Stimulated activated CD4-positive, alpha-beta T cell treated with anti-CD3 and anti-CD28 coated beads, Interleukin-1b, Interleukin-23, amount 100 ng/mL, for 1 hour (primary cell): ENCODE measurements at places on chromosomes 4 and X.

GRCh38 chr4:80255329-80256095 is 11.0 kb upstream of the FGF5 start:
- DNase-seq, result no peak

GRCh38 chr4:81472281-81473182 is 825 bp upstream of the RASGEF1B start:
- DNase-seq, result no peak

DNA sequence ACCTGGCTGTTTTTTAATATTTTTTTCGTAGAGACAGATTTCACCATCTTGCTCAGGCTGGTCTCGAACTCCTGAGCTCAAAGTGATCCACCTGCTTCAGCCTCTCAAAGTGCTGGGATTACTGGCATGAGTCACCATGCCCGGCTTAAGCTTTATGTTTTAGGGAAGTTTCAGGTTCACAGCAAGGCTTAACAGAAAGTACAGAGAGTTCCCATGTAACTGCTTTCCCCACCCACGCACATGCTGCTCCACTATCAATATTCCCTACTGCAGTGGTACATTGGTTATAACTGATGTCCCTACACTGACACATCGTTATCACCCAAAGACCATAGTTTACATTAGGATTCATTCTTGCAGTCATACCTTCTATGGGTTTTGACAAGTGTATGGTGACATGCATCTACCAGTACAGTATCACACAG is 62.7 kb downstream of the PRPS1 start:
- no peak for DNase-seq

- DNase-seq, result no peak
These were observed 721.0 kb upstream of the NDST4 start for GRCh38 chr4:115834441-115834840.

- no peak for DNase-seq
These were observed 205.0 kb downstream of the PABPC4L start for GRCh38 chr4:133996431-133997121.

- DNase-seq, result no peak
These were observed 159.6 kb upstream of the RBPJ start for GRCh38 chr4:26161030-26161824.

- DNase-seq, result no peak
These were observed 102.8 kb downstream of the GLUD2 start for GRCh38 chrX:121150217-121150616.

DNA sequence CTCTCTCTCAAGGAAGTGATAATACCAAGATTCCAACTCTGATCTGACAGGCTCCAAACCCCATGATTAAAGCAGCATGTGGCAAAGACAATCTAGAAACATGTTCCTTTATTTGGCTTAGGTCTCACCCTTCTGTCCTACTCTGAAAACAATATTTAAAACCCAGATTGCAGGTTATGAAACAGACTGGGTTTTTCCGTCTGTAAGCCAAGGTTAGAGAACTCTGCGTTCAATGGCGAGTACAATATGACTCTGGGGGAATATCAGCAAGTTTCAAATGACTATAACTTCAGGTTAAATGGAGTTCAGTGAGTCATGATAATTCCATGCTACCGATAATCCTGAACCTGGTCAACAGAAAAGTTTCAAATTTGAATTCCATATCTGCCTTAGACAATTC is 50.8 kb downstream of the ANAPC10 start:
- no peak for DNase-seq

DNA sequence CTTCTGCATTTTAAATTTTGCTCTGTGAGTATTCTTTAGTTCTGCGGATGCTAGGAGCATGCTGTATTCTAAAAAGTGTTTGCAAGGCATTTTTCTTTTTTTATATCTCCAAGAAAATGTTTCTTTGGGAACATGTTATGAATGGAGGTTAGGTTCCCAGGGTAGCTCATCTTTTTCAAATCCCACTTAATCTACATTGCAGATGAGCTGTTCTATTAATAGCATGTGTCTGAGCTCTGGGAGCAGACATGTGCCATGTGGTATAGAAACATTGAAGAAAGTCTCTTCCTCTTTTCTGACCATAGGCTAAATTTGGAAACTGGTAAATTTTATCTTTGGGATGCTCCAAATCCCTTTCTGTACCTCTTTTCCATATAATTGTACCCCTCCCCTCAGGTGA is 23.2 kb downstream of the DIAPH2 start:
- no peak for DNase-seq

DNA sequence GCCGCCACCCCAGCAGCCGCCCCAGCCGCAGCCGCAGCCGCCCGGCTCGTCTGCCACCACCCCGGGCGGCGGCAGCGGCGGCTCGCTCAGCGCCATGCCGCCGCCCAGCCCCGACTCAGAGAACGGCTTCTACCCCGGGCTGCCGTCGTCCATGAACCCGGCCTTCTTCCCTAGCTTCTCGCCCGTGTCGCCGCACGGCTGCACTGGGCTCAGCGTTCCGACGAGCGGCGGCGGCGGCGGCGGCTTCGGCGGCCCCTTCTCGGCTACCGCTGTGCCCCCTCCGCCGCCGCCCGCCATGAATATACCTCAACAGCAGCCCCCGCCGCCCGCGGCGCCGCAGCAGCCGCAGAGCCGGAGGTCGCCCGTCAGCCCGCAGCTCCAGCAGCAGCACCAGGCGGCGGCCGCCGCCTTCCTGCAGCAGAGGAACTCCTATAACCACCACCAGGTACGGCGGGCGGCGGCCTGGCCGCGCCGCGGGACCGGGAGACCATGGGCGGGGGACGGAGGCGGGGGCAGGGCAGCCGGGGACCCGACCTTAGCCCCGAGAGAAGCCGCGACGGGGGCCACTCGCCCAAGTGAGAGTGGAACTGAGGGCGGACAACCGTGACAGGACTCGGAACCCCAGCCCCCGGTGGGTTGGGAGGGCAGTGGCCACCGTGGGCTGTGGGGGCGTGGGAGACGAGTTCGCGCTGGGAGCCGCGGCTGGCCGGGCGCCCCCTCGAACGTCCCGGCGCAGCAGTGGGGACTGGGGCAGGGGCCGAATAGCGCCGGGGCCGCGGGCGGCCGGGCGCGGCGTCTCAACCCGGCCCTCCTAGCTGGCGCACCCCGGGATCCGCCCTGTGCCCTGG is 1.8 kb downstream of the CPEB2 start:
- DNase-seq, result peak; percentile 18

- no peak for DNase-seq
These were observed 20.7 kb upstream of the PROM1 start for GRCh38 chr4:16104520-16104919.

DNA sequence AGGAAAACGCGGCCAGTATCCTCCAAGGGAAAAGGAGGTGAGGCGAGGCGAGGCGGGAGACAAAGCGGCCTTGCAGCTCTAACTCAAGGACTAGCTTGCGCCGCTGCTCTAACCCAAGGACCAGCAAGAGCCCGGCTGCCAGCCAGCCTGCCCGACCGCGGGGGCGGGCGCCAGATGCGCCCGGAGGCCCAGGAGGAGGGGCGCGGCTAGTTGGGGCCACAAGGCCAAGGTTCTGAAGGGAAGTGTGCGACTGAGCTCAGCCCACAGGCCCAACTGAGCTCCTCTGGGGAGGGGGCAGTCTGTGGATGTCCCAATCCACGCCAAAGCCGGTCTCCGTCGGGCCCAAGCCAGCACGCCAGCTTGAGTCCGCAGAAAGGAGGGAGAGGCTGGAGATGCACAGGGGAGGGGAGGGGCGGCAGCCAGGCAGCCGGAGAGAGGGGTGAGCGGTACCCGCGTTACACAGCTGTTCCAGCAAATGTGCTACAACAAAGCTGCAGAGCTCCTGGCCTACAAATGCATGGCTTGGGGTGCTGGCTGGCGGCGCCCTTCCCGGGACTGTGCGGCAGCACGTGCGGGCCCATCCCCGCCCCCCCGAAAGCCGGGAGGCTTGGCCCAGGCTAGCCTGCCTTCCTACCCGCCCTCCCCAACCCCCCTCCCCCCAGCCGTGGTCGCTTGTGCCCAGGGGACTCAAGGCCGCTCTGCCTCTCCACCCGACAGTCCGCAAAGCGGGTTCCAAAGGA is 637 bp downstream of the AMER1 start:
- no peak for DNase-seq

GRCh38 chr4:121789455-121789854 is 11.7 kb upstream of the EXOSC9 start:
- DNase-seq, result no peak

GRCh38 chrX:136759968-136760367 is 20.8 kb downstream of the ARHGEF6 start:
- DNase-seq, result no peak

GRCh38 chrX:137479386-137479785 is 86.5 kb upstream of the ZIC3 start:
- no peak for DNase-seq

DNA sequence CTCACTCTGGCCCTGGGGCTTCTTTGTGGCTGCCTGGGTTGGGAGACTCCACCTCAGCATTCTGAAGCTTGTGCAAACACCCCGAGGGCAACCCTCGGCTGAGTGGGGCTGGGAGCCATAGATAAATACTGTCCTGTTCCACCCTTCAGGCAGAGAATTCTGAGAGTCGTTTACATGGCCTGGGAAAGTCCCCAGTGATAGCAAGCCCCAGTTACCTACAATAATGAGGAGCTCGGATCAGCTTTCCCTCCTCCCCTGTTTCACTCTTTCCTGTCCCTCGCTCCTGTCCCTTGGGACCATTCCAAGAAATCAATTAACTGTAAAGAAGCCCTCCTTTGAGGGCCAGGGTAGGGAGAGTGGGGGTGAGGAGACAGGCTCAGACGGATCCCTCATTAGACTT is 31.6 kb upstream of the DDX3X start:
- DNase-seq, result no peak
